ENCODE measurements at places on chromosomes 3 and 15.

DNA sequence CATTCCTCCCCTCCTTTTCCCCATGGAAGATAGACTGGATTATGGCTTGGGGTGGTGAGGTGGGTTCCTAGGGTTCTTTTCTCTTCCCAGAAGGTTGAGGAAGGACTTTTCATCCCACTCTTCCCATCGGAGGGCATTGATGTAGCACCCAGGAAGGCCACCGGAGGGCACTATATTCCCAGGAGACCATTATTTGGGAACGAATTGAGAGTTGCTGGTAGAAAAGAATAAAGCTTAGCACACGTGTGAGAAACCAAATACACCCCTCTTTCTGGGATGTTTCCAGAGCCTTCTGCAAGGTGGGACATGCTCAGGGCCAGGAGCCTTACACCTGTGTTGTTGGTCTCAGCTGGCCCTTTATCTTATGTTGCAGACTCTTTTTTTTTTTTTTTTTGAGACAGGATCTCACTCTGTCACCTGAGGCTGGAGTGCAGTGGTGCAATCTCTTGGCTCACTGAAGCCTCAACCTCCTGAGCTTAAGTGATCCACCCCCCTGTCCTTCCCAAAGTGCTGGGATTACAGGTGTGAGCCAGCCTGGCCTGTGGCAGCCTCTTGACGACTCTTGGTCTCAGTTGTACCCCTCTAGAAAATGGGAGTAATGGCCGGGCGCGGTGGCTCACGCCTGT lies 6.3 kb upstream of the CDC25A start:
- DNase-seq = no peak

DNA sequence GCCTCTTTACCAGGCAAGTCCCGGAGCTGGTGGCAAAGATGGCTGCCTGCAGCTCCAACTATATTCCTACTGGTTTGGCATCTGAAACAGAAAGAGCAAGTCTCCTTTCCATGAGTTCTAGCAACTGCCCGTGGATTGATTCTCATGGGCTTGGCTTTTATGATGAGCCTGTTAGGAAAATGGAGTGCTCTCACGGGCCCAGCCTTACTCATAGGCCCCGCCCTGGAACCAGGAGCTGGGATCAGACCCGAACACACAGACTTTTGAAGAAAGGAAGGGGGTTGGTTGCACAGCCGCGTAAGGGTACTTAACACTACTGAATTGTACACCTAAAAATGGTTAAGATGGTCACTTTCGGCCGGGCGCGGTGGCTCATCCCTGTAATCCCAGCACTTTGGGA lies 2.9 kb downstream of the NRROS start:
- DNase-seq = no peak

DNA sequence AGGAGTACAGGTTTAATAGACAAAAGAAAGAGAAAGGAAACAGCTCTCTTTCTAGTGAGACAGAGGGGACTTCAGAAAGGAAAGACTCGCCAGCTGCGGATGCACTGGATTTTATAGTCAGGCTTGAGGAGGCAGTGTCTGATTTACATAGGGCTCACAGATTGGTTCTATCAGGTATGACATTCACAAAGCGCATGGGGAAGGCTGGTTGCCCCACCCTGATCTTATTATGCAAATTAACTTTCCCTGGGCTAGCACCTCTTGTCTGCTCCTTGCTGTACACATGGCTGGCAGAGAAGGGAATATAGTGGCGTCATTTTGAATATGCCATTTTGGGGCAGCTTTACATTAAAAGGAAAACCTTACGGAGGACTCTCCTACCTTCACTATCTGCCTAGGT lies 938.4 kb upstream of the SEMA6D start:
- no peak for DNase-seq

DNA sequence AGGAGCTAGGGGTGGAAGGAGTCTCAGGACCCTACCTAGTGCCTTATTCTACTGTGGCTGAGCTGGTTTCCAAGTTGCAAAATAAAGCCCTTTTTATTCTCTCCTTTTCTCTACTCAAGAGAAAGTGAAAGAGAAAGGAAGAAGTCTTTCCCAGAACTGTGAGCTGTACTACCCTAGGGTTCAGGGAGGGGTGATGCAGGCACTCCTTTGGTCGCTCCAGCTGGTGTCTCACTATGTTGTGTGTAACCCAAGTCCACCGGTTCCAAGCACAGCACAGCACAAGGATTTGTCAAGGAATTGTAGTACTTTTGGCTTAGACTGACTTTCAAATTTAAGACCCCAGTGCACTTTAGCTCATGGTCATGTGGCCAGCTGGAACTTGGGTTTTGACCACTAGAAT lies 1721.7 kb downstream of the OTOL1 start:
- no peak for DNase-seq

GRCh38 chr3:13120928-13121552 lies 47.8 kb upstream of the IQSEC1 start:
- no peak for DNase-seq

GRCh38 chr3:193270451-193270850 lies 29.4 kb downstream of the PLAAT1 start:
- DNase-seq = no peak

GRCh38 chr3:187995667-187996066 lies 158.3 kb upstream of the LPP start:
- DNase-seq = no peak

DNA sequence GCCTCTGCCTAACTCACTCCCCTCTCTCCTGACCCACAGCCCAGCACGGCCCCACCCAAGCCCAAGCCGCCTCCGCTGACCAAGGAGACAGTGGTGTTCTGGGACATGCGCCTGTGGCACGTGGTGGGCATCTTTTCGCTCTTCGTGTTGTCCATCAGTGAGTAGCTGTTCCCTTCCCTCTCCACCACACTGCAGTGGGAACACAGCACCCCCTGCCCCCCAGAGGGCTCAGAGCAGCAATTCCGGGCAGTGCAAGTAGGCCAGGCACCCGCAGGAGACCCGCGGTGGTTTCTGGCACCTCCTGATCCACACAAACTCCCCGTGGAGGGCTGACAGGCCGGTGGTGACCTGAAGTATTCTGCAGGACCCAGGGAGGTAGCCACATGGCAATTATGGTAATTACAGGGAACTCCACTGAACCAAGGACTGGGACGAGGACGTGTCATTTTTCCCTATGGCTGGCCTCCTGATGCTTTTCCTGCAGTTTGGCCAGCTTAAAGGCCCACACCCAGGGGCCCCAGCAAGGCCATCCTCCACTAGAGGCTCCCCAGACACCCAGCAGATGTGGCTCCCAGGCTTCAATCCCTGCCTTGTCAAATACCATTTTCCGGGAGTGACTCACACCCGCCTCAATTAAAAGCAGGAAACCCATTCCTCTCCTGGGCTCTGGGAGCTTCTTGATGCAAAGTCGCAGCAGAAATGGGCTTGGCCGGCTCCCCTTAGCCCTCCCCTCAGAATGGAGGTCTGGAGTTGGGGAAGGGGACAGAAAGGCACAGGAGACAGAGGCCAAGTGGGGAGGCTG lies 4.8 kb downstream of the TMIE start:
- DNase-seq = no peak

- no peak for DNase-seq
Observed at GRCh38 chr3:66228707-66229106, 7.9 kb downstream of the SLC25A26 start.

DNA sequence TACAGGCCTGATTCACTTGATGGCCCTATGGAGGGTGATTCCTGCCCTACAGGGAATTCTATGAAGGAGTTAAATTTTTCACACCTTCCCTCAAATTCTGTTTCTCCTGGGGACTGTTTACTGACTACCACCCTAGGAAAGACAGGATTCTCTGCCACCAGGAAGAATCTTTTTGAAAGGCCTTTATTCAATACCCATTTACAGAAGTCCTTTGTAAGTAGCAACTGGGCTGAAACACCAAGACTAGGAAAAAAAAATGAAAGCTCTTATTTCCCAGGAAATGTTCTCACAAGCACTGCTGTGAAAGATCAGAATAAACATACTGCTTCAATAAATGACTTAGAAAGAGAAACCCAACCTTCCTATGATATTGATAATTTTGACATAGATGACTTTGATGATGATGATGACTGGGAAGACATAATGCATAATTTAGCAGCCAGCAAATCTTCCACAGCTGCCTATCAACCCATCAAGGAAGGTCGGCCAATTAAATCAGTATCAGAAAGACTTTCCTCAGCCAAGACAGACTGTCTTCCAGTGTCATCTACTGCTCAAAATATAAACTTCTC lies 43.6 kb downstream of the BLM start:
- DNase-seq = no peak

GRCh38 chr3:30407651-30408050 lies 198.8 kb upstream of the TGFBR2 start:
- DNase-seq = no peak
